HL-60 (cell line): ENCODE measurements at places on chromosomes 4 and X.
A peak's percentile ranks its signal among the peaks of the same experiment; 100 is the strongest.

GRCh38 chr4:76696109-76696508, 201.8 kb downstream of the SOWAHB start:
- DNase-seq, result no peak

DNA sequence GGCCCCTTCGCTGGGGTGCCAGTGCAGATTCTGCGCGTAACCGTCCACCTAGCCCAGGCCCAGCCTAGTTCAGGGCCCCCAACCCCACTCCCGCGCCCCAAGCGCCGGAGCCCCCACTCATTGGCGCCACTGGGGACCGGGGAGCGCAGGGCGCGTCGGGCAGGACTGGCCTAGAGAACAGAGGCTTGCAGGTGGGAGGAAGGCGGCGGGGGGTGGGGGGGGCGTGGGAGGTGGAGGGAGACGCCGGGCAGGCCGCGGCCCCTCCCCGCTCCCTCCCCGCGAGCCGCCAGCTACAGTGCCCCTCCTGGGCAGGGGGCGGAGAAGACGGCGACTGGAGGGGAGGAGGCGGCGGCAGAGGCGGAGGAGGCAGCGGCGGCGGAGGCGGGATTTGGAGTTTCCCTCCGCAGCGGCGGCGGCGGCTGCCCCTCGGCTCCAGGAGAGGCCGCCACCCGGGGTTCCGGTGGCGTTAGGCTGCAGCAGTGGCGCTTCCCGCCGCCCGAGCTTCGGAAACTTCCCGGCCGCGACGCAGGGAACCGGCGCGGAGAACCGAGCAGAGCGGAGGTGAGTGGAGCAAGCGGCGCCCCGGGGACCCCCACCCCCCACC, 4.8 kb upstream of the DUSP9 start:
- DNase-seq, result no peak

GRCh38 chr4:145278341-145279121, 98.1 kb upstream of the OTUD4 start:
- no peak for DNase-seq

GRCh38 chr4:178480105-178480504, 1037.9 kb upstream of the AGA start:
- DNase-seq, result no peak

DNA sequence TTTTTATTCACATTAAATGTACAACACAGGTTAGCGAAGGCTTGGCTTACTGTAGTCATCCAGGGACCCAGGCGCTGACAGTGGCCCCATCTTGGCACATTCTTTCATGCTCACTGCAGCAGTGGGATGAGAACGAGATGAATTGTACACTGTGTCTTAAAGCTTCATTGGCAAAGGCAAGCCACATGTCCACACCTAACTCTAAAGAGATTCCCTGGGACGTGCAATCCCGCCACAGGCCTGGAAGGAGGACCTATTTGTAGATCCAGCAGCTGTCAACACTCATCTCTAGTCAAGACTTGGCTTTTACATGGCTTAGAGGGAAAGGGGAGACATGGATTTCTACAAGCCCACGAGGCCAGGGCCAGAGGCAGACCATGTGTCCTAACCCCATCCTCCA, 16.1 kb upstream of the CXCR3 start:
- no peak for DNase-seq

GRCh38 chr4:140071806-140072205, 82.2 kb downstream of the MAML3 start:
- DNase-seq, result peak; percentile 34

- no peak for DNase-seq
Measured at GRCh38 chrX:144809025-144809424, 438.3 kb upstream of the SPANXN1 start.

DNA sequence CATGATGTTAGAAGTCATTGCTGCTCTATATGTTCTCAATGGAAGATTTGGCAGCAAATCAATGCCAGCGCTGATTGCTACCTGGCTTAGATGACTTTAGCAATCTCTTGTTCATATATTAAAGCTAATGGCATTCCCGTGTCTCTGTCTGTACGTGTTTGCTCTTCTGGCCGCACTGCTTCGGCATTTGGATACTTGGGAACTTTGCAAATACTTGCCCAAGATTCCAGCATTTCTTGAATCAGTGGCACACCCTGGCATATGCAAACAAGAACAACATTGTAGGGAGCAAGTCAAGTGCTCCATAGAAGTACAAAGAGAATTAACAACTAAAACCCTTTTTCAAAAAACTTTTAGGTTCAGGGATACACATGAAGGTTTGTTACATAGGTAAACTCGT, 128.9 kb upstream of the TMEM164 start:
- DNase-seq, result no peak

- no peak for DNase-seq
Measured at GRCh38 chrX:87664381-87664780, 146.8 kb downstream of the KLHL4 start.

GRCh38 chr4:150510176-150510865, 71.6 kb upstream of the MAB21L2 start:
- DNase-seq, result no peak
